Hematopoietic multipotent progenitor cell treated with erythropoietin and hydrocortisone succinate and interleukin-3 and kit ligand, for 6 days (in vitro differentiated cells): ENCODE measurements at places on chromosomes 7 and 10.

DNA sequence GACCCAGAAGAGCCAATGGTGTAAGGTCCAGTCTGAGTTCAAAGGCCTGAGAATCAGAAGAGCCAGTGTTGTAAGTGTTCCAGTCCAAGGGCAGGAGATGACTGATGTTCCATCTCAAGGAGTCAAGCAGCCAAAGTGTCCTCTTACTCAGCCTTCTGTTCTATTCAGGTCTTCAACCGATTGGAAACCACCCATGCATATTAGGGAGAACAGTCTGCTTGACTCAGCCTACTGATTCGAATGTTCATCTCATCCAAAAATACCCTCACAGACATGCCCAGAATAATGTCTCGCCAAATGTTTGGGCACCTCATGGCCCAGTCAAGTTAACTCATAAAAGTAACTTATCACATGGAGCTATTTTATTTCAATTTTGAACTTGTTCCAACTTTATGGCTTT lies 2.9 kb upstream of the WDFY4 start:
- DNase-seq = no peak

DNA sequence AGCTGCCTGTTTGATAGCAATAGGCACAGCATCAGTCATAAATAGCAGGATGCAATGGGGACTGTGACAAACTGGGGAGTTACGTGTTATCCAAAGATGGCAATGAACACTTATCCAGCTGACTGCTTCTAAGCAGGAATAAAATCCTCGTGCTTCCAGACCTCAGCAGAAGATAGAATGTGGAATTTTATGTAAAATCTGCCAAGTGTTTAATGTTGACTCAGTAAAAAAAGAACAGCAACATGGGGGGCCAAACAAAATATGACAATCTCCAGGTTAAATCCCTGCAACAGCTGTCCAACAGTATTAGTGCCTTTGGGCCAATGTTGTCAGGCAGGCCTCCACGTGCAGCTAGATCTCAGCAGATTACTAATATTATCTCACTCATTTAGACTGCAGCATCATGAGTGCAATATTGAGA lies 127.3 kb downstream of the SEMA3C start:
- no peak for DNase-seq

DNA sequence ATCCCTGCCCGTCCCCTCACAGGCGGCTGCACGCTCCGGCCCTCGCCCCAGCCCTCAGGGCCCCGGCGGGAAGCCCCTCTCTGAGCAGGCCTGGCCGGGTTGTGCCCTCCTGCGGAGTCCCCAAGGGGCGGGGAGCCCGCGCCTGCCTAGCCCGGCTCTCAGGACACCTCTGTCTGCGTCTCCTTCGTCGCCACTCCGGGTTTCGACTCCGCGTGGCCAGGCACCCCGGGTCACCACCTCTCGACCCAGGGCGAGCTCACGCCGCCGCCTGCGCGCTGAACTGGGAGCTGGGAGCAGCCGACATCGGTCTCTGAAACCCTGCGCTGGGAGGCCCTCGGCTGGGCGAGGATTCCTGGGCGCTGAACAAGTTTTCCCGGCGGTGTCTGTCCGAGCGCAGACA lies 6.2 kb upstream of the OGDHL start:
- no peak for DNase-seq

DNA sequence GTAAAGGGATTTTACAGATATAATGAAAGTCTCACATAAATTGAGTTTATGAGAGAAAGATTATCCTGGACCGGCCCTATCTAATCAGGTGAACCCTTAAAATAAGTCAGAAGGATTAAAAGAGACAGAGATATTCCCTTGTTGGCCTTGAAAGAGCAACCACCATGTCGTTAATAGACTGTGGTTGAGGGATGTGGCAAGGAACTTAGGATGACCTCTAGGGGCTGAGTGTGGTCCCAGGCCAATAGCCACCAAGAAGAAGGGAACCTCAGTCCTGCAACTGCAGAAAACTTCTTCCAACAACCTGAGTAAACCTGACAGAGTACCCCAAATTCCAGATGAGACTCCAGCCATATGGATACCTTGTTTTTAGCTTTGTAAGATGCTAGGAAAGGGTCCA lies 121.5 kb downstream of the POLR1F start:
- DNase-seq = peak; percentile 48

GRCh38 chr7:114047889-114048288 lies 129.1 kb upstream of the PPP1R3A start:
- no peak for DNase-seq

- no peak for DNase-seq
Observed at GRCh38 chr10:68163735-68164134, 54.4 kb downstream of the MYPN start.

DNA sequence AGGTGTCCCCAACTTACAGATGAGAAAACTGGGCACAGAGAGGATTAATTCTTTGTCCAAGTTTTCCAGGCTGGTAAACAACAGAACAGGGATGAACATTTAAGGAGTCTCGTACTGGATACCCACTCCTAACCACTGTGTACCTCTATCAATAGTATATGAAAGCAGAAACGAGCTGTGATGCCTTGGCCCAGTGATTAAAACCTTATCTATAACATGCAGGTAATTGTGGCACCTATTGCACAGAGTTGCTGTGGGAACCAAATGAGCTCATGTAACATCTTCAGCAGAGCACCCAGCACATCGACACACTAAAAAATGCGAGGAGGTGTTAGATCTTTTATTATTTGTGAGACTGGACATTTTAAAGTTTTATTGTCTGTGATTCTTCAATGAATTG lies 1.6 kb downstream of the TMEM273 start:
- peak; percentile 20 for DNase-seq

DNA sequence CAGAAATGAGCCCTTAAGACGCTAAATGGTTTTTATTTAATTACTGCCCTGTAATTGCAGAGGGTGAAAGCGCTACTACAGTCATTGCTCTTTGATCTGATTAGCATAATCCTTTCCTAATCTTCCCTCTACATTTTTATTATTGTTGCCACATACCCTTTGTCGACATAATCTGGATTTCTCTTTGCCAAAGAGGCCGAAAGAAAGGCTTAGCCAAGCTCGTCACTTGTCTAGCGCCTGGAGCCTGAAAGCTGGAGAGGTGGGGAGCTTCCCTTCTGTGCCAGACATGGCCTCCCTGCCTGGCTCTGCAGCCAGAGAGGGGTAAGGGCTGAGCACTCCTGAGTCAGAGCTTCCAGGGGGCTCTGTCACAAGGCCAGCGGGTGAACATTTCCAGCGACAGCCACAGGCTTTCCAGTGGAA lies 145.9 kb downstream of the PRKAG2 start:
- DNase-seq = no peak

GRCh38 chr7:74429153-74429747 lies 24.5 kb upstream of the GTF2IRD1 start:
- DNase-seq = no peak

GRCh38 chr7:150781961-150782360 lies 18.2 kb downstream of the TMEM176B start:
- DNase-seq = no peak

DNA sequence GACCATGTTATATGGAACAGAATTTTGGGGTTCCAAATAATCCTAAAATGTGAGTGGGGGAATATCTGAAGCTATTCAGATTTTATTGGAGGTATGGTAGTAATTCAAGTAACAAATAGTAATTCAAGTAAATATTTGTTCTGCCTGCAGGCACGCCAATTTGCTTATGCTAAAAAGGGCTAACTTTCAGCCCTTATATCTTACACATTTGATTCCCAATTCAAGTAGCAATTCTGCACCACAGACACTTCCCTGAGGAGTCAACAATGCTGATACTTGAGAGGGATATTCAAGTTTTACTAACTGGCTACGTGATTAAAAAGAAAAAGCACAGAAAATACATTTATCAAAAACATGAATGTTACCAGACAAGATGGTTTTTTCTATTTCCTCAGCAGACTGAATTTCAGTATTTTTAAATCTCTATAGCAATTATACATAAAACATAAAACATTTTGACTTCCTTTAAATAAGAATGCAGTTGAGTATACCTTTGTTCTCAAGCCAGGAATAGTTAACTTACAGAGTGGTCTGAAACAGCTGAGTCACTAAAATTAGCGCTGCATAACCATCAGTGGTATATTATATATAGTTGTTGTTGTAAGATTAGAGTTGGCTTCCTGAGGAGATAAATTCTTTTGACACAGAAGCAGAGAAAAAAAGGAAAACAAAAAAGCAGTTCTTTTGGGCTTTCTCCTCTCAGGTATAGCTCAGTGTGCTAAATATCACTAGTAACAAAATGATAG lies 33.9 kb downstream of the MTPN start:
- DNase-seq = peak; percentile 81

GRCh38 chr7:35253460-35253709 lies 515 bp downstream of the TBX20 start:
- DNase-seq = no peak

DNA sequence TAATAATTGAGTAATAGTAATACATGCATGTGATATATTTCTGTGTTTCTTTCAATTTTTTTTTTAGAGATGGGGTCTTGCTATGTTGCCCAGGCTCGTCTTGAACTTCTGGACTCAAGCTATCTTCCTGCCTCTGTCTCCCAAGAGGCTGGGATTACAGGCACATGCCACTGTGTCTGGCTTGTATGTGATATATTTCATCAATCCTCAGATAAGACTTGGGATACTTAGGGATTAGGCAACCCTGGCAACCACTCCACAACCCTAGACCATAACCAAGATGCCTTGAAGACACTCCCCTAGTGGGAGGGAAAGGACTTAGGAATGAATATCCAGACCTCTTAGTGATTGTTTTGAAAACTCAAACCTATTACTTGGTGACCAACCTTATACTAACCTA lies 154.8 kb downstream of the CCDC3 start:
- no peak for DNase-seq

DNA sequence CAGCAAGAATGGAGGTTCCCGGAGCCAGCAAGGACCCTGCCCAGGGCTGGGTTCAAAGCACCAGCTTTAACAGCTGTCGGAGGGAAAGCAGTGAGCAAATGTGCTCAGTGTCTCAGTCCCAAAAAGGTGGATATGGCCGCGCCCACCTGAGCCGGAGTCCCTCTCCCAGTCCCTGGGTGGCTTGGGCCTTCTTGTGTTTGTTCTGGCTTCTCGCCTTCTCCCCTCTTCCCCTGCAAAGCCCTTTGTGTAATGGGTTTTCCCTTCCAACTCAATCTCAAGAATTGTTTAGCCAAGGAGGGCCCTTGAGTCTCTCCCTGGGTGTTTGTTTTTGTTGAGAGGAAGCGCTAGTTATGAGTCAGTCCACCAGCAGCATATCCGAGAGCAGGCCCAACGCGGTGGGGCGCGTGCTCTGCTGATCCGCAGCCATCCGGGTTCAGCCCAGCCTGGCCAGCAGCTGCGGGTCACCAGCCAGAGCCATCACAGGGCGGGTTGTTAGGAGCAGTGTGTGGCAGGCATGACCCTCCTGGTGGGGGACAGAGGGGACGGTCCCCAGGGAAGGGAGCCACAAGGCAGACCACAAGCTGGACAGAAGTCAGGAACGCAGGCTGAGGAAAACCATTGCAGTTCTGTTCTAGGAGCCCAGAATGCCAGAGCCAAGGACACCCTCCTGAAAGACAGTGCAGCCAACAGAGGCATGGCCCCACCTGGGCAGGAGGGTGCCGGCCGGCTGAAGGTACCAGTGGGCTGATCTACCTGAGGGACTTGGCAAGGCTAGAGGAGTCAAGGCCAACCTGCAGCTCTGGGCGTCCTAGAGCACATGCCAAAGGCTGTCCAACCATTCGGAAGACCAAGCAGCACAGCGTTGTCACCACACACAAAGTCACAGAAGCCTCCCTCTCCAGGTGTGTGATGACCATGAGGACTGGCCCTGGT lies 21.3 kb downstream of the CALML3 start:
- no peak for DNase-seq

- DNase-seq = no peak
Observed at GRCh38 chr7:121192834-121193233, 136.0 kb upstream of the WNT16 start.

- no peak for DNase-seq
Observed at GRCh38 chr10:7111561-7111960, 299.3 kb downstream of the SFMBT2 start.

GRCh38 chr7:139708541-139708940 lies 69.3 kb downstream of the HIPK2 start:
- no peak for DNase-seq

- no peak for DNase-seq
Observed at GRCh38 chr10:24446739-24447138, 237.8 kb downstream of the KIAA1217 start.

- DNase-seq = no peak
Observed at GRCh38 chr10:69807122-69807521, 5.4 kb downstream of the COL13A1 start.

DNA sequence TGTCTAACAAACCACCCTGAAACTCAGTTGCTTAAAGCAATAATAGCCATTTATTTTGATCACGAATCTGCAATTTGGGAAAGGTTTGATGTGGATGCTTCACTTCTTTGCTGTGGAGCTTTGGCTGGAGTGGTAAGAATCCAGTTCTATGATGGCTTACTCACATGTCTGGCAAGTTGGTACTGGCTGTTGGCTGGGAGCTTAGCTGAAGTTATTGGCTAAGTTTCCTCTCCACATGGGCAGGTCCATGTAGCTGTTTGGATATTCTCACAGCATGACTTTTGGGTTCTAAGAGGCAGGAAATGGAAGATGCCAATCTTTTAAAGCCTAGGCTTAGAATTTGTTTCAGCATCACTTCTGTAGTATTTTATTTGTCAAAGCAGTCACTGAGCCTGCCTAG lies 277.6 kb upstream of the NRP1 start:
- no peak for DNase-seq

- DNase-seq = no peak
Observed at GRCh38 chr10:47380341-47381102, 3.6 kb downstream of the ZNF488 start.

- no peak for DNase-seq
Observed at GRCh38 chr10:29859521-29860130, 199.8 kb downstream of the JCAD start.

- peak; percentile 70 for DNase-seq
Observed at GRCh38 chr7:75624134-75624832, 114.5 kb downstream of the HIP1 start.

DNA sequence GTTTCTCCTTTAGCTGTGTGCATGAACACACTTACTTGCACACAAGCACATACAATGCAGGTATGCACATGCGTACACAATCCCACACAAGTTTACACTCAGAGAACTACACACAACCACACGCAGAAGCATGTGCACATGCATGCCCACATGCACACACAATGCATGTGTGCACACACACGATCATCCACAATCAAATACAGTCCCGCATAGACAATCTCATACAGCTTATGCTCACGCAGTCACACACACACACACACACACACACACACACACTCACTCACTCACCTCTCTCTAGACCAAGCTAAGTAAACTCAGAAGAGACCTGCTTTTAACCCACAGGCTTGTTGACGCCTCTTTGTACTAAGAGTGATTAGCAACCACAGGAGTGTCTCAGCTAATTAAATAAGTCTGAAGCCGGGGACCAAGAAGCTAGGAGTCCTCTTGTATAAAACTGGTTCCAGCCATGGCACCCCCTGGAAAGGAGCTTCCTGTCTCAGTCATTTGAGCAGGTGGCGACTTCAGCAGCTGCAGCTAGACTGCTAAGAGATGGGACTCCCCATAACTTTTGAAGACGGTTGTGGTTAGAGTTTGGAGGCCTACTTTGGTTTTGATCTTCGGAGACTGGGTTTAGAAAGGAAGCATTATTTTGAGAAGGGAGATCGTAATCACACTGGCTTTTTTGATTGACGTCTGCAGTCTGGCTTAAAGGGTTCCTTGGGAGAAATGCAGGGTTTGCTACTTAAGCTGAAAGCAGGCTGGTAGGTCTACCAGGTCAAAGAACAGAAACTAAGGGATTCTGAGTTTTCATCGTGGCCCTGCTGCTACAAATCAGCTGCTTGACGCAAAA lies 82.3 kb upstream of the ADRB1 start:
- peak; percentile 49 for DNase-seq

- DNase-seq = no peak
Observed at GRCh38 chr10:120578890-120579289, 121.9 kb downstream of the PLPP4 start.

- DNase-seq = no peak
Observed at GRCh38 chr10:21626457-21627161, 92.6 kb downstream of the MLLT10 start.
